ENCODE measurements at places on chromosomes 11 and 22. TPM values are rescaled to one million over a fixed set of nuclear protein-coding genes. Genes with fewer than 3 reads are reported as not detected.

Gene TNNI2
- total RNA-seq, result not detected

Gene NCAM1
- 332 TPM for total RNA-seq

Gene KCNC1
- total RNA-seq, result not detected

Gene GLYATL1
- not detected for total RNA-seq

Gene TMEM191C
- 1.5 TPM for total RNA-seq

Gene OR4D5
- not detected for total RNA-seq

Gene XKR3
- total RNA-seq, result not detected

Gene POU2AF3
- 0.38 TPM for total RNA-seq

Gene ARHGAP20
- 0.16 TPM for total RNA-seq

Gene ELFN2
- not detected for total RNA-seq

Gene MS4A2
- 0.41 TPM for total RNA-seq

Gene FGF19
- total RNA-seq, result not detected

Gene SELENOM
- 51.5 TPM for total RNA-seq

Gene PLAAT2
- total RNA-seq, result not detected

Gene POU2AF2
- not detected for total RNA-seq

Gene C22orf23
- total RNA-seq, result 0.82 TPM

Gene SCN4B
- total RNA-seq, result 12.9 TPM

Gene PANX2
- 0.58 TPM for total RNA-seq

Gene OR56A1
- total RNA-seq, result not detected

Gene SCUBE1
- total RNA-seq, result 0.14 TPM

Gene MGAT3
- 3.2 TPM for total RNA-seq

Gene LINC01488
- 0.38 TPM for total RNA-seq

Gene PKNOX2
- 6.2 TPM for total RNA-seq

Gene APOBEC3A
- 0.41 TPM for total RNA-seq

Gene C11orf97
- not detected for total RNA-seq

Gene OR51A2
- total RNA-seq, result not detected

Gene PRG3
- not detected for total RNA-seq

Gene CD3D
- total RNA-seq, result not detected

Gene SERPING1
- 94.6 TPM for total RNA-seq

Gene SHANK3
- total RNA-seq, result 23.1 TPM

Gene NOX4
- 3.5 TPM for total RNA-seq

Gene PATE4
- not detected for total RNA-seq

Gene EPS8L2
- total RNA-seq, result 2.2 TPM

Gene CATSPERZ
- not detected for total RNA-seq

Gene H19
- 634 TPM for total RNA-seq

Gene MYO7A
- total RNA-seq, result 3.2 TPM

Gene MIOX
- not detected for total RNA-seq

Gene MEI1
- total RNA-seq, result 0.74 TPM

Gene TRIM49
- total RNA-seq, result not detected

Gene SPINDOC
- total RNA-seq, result 14.0 TPM

Gene GPR83
- total RNA-seq, result 0.25 TPM

Gene KCNE3
- 4.3 TPM for total RNA-seq

Gene SMTNL1
- not detected for total RNA-seq

Gene TRAPPC4
- 32.7 TPM for total RNA-seq

Gene PAK1
- 7.7 TPM for total RNA-seq

Gene PRSS23
- 6.5 TPM for total RNA-seq

Gene GGTLC3
- total RNA-seq, result not detected

Gene APOA4
- not detected for total RNA-seq

Gene POLA2
- 3.8 TPM for total RNA-seq

Gene MYEOV
- total RNA-seq, result not detected

Gene IFITM10
- 0.58 TPM for total RNA-seq

Gene IGF2
- total RNA-seq, result 75.0 TPM

Gene UBQLNL
- total RNA-seq, result not detected

All from left ventricle myocardium inferior (tissue), 1 donor.